ENCODE measurements at places on chromosomes 2 and 18. TPM values are rescaled to one million over a fixed set of nuclear protein-coding genes. Genes with fewer than 3 reads are reported as not detected.

The DSC3 gene
- under 0.01 TPM for total RNA-seq

The CNNM3 gene
- total RNA-seq: 16.6 TPM

DNA sequence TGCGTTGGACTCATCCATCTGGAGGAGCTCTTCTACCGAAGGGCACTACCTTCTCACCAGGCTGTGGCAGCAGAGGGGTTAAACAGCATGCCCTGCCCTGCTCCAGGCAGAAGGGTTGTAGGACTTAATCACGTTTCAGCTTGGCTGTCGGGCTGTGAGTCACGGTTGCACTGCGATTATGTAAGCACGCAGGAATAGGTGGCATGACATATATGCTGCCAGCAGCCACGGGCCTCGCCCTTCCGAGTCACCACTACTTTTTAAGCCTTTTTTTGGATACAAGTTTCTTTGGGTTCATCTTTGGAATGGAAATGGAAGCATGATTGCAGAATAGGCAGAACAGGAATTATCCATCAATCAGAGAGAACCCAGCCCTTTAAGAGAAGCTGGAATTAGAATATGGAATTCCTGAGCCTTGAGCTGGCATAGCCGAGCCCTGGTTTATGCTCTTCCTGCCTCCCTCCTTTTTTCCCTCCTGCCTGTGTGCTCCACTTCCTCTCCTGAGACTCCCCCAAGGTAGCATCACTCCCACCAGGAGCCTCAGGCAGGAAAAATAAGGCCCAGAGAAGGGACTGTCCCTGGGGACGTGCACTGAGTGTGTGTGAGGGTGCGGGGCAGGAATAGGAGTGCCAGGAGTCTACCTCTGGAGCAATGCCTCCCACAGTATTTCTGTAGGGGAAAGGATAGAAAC is 86.8 kb downstream of the SEMA4F start:
- peak overlapping the region; percentile 6 for H3K27ac ChIP-seq
- peaks cover 11% of the 10 kb centered on the region for H3K4me1 ChIP-seq
- H3K36me3 ChIP-seq: no peaks in the 10 kb centered on the region
- H3K4me3 ChIP-seq: no peak overlapping the region
- DNase-seq: no peak

GRCh38 chr18:11553098-11553940 is 56.1 kb upstream of the SLC35G4 start:
- no peak overlapping the region for H3K4me3 ChIP-seq
- H3K27ac ChIP-seq: no peak overlapping the region
- no peaks in the 10 kb centered on the region for H3K36me3 ChIP-seq
- no peak for DNase-seq

DNA sequence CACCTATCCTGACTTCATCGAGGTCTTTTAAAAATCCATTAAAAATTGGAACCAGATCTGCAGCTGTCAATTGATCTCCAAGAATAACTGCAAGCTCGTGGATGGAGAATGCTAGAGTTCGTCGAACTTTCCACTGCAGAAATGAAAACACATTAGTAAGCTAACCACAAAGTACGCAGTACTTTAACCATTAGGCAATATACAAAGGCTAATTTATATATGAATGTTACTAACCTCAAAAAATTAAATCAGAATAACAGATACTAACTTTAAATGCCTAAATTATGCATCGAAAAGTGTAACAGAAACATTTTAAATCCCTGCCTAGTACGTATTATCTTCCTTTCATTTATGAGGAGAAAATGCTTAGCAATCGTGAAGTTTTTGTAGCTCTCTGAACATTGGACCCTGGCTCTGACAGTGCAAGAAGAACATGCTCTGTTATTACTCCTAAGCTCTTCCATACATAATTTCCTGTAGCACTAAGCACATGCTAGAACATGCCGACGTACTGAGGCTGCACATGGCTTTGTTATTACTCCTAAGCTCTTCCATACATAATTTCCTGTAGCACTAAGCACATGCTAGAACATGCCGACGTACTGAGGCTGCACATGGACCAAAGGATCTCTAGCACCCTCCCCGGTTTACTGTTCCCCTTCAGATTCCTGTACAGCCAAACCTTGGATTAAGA is 57.0 kb downstream of the PPP4R1 start:
- peaks cover under 1% of the 10 kb centered on the region for H3K4me1 ChIP-seq
- no peak overlapping the region for H3K4me3 ChIP-seq
- H3K27me3 ChIP-seq: no peaks in the 10 kb centered on the region
- DNase-seq: no peak

- H3K27me3 ChIP-seq: no peaks in the 10 kb centered on the region
- no peak overlapping the region for H3K4me3 ChIP-seq
- H3K4me1 ChIP-seq: no peaks in the 10 kb centered on the region
- peaks cover 14% of the 10 kb centered on the region for H3K36me3 ChIP-seq
Measured at GRCh38 chr2:112118148-112118547, 20.0 kb upstream of the FBLN7 start.

DNA sequence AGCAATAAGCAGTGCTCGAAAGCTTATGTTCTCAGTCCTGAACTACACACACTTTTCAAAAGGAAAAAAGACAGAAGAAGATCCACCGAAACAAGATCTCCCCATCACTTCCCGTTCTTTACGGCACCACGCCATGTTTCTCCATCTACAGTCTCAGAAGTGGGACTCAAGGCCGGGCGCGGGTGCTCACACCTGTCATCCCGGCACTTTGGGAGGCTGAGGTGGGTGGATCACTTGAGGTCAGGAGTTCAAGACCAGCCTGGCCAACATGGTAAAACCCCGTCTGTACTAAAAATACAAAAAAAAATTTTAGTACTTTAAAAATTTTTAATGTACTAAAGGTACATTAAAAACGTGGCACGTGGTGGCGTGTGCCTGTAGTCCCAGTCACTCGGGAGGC is 31.2 kb downstream of the ZNF516 start:
- H3K36me3 ChIP-seq: no peaks in the 10 kb centered on the region
- no peak overlapping the region for H3K4me3 ChIP-seq
- H3K4me1 ChIP-seq: peaks cover 44% of the 10 kb centered on the region
- no peaks in the 10 kb centered on the region for H3K27me3 ChIP-seq

DNA sequence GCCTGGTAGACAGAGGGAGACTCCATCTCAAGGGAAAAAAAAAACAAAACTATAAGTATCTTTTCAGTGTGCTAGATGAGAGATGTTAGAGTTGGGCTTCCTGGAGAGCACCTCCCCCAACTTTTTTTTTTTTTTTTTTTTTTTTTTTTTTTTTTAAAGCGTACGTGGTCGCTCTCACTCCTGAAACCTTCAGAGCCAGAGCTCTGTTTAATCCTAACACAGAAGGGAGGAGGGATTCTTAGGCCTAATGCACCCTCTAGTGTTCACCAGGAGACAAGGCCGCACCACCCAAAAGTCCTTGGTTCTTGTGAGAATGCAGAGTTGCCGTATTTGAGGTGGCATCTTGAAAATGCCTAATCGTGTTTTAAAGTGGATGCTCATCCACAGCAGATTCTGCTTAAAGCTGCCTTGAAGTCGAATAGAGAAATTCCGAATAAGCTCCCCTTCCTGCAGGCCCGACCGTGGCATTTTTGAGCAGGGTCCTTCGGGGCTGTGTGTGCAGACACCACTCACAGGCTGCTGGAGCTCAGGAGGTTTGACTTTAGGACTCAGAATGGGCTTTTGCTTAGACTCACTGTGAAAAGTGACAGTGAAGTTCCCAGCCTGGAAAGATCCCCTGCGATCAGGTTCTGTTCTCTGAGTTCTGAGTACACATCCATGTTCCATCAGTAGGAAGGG is 252.6 kb downstream of the AGAP1 start:
- no peaks in the 10 kb centered on the region for H3K4me1 ChIP-seq
- peak overlapping the region; percentile 83 for H3K27ac ChIP-seq
- no peaks in the 10 kb centered on the region for H3K27me3 ChIP-seq
- H3K4me3 ChIP-seq: no peak overlapping the region
- peak; percentile 88 for DNase-seq

- no peak overlapping the region for H3K4me3 ChIP-seq
- H3K36me3 ChIP-seq: no peaks in the 10 kb centered on the region
- no peaks in the 10 kb centered on the region for H3K4me1 ChIP-seq
- no peaks in the 10 kb centered on the region for H3K27me3 ChIP-seq
- no peak for DNase-seq
- no peak overlapping the region for H3K27ac ChIP-seq
Measured at GRCh38 chr2:21535826-21536225, 412.1 kb downstream of the TDRD15 start.

- H3K4me1 ChIP-seq: peaks cover 35% of the 10 kb centered on the region
- H3K27ac ChIP-seq: no peak overlapping the region
- no peaks in the 10 kb centered on the region for H3K36me3 ChIP-seq
Measured at GRCh38 chr2:24515335-24515734, 24.3 kb downstream of the NCOA1 start.

DNA sequence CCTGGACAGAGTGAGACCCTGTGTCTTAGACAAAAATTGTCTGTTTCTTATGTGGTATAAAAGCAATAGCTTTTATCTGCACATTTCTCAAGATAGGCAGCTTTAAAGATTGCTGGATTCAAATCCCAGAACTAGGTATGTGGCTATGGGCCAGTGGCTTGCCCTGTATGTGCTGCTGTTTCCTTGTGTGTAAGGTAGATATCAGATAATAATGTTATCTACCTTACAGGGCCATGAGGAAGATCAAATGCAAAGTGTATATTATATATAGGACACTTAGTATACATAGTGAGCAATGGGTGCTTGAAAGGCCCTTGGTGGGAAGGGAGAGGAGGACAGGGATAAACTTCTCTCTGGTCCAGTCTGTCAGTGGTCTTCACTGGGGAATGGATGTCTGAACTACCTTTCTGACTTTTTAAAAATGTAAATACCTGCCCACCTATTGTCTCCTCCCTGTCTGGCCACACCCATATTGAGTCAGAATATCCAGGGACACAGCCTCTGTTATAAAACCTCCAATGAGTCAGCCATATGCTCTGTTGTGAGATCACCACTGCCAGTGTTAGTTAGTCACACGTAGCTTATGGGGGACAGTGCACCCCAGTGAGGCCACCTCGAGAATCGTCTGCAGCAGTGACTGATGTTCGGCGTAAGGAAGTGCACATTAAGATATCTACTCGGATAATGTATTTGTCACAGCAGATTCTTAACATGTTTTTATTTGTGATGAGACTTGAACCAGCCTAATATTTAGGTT is 383.4 kb downstream of the PTPRM start:
- no peaks in the 10 kb centered on the region for H3K4me1 ChIP-seq
- no peaks in the 10 kb centered on the region for H3K27me3 ChIP-seq
- H3K36me3 ChIP-seq: no peaks in the 10 kb centered on the region
- DNase-seq: no peak

- H3K4me3 ChIP-seq: no peak overlapping the region
- no peak for DNase-seq
- no peaks in the 10 kb centered on the region for H3K4me1 ChIP-seq
- H3K27me3 ChIP-seq: no peaks in the 10 kb centered on the region
Measured at GRCh38 chr18:49183921-49184320, 233.2 kb upstream of the SMAD7 start.

GRCh38 chr2:171515672-171516298 is 6.5 kb upstream of the CYBRD1 start:
- H3K4me3 ChIP-seq: no peak overlapping the region
- DNase-seq: no peak
- no peaks in the 10 kb centered on the region for H3K4me1 ChIP-seq
- H3K27ac ChIP-seq: no peak overlapping the region
- no peaks in the 10 kb centered on the region for H3K36me3 ChIP-seq

DNA sequence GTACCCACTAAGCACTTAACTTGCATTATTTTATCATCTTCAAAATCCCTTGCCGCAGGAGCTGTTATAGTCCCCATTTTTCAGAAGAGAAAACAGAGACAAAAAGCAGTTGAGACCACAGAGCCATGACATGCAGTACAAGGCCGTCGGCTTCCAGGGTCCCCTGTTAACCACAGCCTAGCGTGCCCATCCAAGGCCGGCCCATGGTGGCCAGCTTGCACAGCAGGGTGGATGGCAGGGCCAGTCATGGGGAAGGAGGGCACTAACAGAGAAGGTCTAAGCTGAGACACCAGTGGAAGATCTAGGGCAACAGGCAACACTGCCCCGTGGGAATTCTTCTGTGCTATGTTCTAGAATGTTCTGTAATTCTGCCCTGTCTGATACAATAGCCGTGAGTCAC is 192.6 kb upstream of the ID2 start:
- H3K4me1 ChIP-seq: peaks cover 14% of the 10 kb centered on the region
- H3K4me3 ChIP-seq: no peak overlapping the region
- no peaks in the 10 kb centered on the region for H3K36me3 ChIP-seq
- DNase-seq: peak; percentile 35
- H3K27ac ChIP-seq: no peak overlapping the region

GRCh38 chr2:102698369-102699111 is 63.3 kb upstream of the TMEM182 start:
- DNase-seq: no peak
- H3K27ac ChIP-seq: no peak overlapping the region
- no peaks in the 10 kb centered on the region for H3K27me3 ChIP-seq
- no peaks in the 10 kb centered on the region for H3K4me1 ChIP-seq
- no peaks in the 10 kb centered on the region for H3K36me3 ChIP-seq

- no peak overlapping the region for H3K27ac ChIP-seq
- no peak overlapping the region for H3K4me3 ChIP-seq
- no peak for DNase-seq
- H3K4me1 ChIP-seq: no peaks in the 10 kb centered on the region
- H3K36me3 ChIP-seq: no peaks in the 10 kb centered on the region
- no peaks in the 10 kb centered on the region for H3K27me3 ChIP-seq
Measured at GRCh38 chr2:124911560-124911959, 886.5 kb downstream of the CNTNAP5 start.

DNA sequence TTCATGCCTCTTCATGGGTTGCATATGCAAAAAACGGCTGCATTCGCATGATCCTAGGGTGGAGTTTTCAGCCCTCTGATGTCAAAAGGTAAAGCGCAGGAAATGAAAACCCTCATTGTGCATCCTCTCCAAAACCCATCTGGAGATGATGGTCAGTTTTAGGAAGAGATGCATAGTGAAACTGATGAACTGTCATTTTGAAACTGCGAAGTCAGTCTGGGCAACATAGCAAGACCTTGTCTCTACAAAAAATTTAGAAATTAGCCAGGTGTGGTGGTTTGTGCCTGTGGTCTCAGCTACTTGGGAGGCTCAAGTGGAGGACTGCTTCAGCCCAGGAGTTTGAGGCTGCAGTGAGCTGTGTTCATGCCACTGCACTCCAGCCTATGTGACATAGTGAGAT is 2.5 kb upstream of the TTLL4 start:
- H3K4me1 ChIP-seq: peaks cover 10% of the 10 kb centered on the region
- H3K4me3 ChIP-seq: no peak overlapping the region
- no peaks in the 10 kb centered on the region for H3K36me3 ChIP-seq
- H3K27me3 ChIP-seq: no peaks in the 10 kb centered on the region
- DNase-seq: no peak

DNA sequence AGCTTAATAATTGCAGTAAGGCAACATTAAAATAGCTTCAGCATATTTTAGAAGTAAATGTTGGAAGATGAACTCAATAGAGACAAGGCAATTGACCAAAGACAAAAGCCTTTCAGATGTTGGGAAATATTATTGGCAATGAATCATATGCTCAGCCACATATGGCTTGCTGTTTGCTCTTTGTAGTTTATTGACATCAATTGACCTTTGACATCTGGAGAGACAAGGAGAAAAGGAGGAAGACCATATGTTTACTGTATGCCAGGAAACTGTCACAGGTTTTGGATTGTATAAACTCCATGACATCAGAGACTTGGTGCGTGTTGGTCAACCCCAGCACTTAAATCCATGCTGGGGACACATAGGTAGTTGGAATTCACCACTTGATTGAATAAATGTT is 60.6 kb upstream of the SLC16A14 start:
- H3K27me3 ChIP-seq: no peaks in the 10 kb centered on the region
- H3K27ac ChIP-seq: peak overlapping the region; percentile 41
- H3K36me3 ChIP-seq: no peaks in the 10 kb centered on the region
- H3K4me3 ChIP-seq: no peak overlapping the region
